Activated CD4-positive, alpha-beta T cell treated with anti-CD3 and anti-CD28 coated beads for 4 hours (primary cell): ENCODE measurements at places on chromosomes 4 and X.

DNA sequence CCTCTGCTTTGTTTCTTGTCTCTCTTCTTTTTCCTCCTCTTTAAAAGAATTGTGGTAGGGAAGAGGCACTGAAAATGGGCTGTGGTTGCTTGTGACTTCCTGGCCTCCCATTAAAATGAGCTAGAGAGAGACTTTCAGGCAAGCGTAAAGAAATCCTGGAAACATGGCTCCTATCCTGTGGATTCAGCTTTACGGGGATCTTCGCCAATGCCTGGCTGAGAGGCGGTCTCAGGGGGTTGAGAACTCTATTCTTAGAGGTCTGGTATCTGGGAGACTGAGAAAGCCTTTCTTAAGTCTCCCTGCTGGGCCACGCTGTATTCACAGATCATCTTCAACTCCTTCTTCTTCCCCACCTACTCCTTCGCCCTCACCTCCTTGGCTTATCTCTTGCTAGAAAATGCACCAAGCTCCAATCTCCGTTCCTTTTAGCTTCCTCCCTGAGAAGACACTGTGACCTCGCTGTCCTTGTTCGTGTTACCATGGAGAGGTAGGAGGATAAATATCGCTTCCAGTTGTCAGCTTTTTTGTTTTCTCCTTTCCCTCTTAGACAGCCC lies 542 bp upstream of the KLF8 start:
- no peak for DNase-seq

DNA sequence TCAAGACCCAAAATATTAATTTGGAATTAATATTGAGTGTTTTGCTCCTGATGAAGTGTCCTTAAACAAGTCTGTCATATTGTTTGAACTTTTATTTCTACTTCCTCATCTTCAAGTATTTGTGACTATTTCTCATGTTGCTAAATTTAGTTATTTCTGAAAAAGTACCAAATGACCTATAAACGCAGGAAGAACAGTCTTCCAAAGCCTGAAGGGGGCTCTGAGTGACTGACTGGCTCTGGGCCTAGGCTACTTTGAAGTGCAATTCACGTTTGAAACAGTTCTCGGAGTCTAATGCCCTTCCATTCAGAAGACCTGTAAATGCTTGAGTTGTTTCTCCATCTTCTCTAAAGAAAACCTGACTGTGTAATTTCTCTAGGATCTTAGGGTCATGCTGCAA lies 26.5 kb downstream of the GALNT7 start:
- no peak for DNase-seq

- no peak for DNase-seq
Observed at GRCh38 chrX:40867352-40867751, 132.0 kb upstream of the MED14 start.

DNA sequence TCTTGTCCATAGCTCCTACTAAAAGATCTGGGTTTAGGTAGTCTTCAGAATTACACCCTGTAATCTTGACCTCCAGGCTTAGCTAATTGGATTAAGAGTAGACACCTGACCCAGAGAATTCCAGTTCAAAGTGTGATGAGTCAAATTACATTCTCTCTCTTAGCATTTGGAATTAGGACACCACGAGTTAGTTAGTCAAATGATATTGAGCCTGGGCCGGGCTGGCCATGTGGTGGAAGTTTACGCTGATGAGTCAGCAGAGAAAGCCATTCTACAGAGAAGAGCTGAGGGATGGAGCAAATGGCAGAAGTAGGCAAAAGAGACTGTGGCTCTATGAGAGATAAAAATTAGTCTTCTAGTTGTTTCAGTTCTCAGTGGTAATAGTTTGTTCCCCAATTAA lies 31.1 kb downstream of the CEP44 start:
- DNase-seq, result no peak

- no peak for DNase-seq
Observed at GRCh38 chr4:176236946-176237345, 32.1 kb downstream of the ASB5 start.

DNA sequence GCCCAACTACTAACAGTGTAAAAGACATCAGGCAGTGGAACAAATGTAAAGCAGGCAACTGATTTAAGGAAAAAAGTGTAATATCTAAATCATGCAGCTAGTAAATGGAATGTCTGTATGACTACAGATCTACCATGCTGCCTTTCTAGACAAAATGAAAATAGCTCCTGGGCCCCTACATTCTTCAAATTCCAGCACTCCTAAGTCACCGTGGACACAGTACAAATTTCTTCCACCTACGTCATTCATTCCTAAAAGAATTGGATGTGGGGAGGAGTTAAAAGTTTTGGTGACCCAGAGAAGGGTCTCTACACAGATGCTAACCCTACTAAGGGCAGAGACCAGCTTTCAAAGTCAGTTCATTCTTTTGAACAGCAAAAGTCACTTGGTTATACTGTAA lies 137.2 kb upstream of the ARHGEF9 start:
- DNase-seq, result no peak

- DNase-seq, result no peak
Observed at GRCh38 chr4:139603576-139604410, 47.8 kb upstream of the SETD7 start.

- no peak for DNase-seq
Observed at GRCh38 chr4:101818362-101818761, 27.8 kb downstream of the BANK1 start.

DNA sequence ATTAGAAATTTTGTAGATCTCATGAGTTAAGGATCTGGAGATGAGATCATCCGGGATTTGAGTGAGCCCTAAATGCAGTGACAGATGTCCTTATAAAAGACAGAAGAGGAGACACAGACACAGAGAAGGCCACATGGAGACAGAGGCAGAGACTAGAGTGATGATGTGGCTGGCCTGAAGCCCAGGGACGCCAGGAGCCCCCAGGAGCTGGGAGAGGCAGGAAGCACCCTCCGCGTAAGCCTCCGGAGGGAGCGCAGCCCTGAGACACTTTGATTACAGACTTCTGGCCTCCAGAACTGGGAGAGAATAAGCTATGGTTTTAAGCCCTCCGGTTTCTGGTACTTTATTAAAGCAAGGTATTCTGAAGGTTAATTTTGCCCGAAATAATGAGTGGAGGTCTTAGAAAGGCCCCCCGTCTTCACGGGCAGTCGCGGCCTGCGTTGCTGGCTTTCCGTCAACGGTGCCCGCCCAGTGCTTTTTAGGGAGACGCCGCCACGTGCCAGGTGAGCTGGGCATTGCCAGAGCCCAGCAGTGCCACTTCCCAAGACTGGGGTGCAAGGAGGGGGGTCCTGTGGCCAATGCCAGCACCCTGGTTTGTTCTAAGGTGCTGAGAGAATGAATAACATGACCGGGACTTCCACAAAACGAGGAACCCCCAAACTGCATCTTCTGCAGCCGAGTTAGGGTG lies 8.1 kb downstream of the DHRSX start:
- no peak for DNase-seq

DNA sequence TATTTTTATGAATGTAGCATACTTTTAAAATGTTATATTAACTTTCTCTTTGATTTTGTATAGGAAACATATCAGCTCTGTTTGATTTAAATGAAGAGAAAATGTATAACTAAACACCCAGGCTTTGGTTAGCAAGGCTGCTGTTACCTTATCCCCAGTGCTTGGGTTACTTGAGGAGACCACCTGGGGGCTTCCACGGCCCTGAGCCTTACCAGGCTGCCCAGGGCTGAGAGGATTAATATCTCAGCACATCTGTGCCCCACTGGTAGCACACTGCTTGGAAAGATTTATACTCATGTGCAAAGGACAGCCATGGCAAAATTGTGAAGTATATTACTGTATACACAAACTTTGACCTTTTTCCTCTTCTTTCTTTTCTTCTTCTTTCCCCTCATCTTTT lies 752.9 kb downstream of the RAPGEF2 start:
- DNase-seq, result no peak

- no peak for DNase-seq
Observed at GRCh38 chr4:3385711-3386420, 55.9 kb upstream of the HGFAC start.

DNA sequence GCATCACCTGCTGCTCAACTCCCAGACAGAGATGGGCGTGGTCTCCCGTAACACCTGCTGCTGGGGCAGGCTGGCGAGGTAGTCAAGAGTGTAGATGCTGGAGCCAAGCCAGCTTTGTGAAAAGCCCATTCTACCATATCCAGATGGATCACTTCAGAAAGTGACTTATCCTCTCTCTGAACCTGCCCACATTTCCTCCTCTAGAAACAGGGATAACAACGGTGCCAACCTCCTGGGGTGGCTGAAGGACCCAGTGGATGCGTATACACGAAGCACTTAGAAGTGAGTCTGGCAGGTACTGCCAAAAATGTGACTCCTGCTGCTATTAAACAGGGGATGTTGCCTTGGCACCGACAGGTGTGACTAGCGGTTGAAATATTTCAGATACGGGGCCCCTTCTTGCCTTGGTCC lies 95.8 kb downstream of the SORBS2 start:
- no peak for DNase-seq

DNA sequence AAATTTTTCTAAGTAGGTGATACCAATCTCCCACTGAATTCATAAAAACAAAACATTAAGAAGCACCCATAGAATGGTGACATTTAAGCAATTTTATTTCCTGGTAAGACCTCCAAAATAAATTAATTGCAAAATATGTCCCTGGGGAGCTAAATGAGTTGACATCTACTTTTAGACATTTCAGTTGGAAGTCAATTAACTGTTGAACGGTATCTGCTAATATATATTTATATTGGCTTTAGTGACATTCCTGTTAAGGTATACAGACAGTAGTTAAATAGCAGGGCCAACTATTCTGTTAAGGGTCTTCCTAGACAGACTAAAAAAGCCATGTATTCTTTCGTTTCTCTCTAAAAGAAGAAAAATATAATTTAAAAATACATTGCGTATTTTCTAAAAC lies at the start of gene PRR27:
Gene PRR27, plus strand, starts transcription at position 301 of the 400 bp plus-strand sequence. CDS start 139 bp downstream, outside the sequence.
- no peak for DNase-seq

DNA sequence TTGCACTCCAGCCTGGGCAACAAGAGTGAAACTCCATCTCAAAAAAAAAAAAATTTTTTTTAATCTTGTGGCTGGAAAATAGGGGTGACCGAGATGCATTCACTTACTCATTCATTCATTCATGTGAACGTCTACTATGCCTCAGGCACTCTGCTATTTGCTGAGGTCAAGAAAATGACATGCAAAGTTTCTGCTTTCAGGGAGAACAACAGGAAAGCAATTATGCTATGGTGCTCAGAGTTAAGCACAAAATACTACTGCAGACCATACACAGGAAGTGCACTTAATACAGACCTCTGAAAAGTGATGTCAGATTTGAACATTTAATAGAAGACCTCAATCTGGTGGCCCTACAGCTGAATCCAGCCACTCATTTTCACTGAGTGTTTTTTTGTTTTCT lies 59.6 kb upstream of the DUSP21 start:
- DNase-seq, result no peak

- DNase-seq, result no peak
Observed at GRCh38 chr4:64305565-64306254, 103.5 kb downstream of the TECRL start.

DNA sequence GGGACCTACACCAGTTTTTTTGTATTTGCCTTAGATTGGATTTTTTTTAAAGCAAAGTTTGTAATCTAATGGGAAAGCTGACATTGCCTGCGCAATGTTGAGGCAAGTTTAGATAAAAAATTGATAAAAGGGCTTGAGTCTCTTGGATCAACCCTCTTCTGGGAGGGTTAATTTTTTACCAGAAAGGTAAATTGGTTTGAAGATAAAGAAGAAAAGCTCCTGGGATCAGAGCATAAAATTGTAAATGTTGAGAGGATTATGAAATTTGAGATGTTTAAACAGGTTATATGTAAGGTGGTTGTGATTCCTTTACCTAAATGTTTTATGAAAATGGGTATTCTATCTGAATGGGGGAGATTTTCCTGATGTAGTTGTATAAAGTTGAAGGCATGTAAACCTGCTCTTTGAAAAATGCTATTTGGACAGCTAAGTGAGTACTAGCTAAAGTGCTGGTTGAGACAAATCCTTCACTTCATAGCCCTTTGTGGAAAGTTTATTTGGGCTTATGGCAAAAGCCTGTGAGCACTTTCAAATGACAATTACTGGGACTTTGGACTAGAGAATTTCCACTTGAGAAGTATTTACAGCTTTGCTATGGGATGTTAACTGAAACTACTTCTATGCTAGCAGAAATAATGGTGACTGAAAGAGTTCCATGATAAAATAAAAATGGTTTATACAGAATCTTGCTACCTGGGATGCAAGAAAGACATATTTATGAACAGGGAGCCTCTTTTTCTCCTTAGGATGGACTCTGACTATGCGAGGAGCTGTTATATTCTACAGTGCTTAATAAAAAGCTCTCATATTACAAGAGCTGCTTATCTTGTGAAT lies 56.2 kb downstream of the UGT2B10 start:
- no peak for DNase-seq

DNA sequence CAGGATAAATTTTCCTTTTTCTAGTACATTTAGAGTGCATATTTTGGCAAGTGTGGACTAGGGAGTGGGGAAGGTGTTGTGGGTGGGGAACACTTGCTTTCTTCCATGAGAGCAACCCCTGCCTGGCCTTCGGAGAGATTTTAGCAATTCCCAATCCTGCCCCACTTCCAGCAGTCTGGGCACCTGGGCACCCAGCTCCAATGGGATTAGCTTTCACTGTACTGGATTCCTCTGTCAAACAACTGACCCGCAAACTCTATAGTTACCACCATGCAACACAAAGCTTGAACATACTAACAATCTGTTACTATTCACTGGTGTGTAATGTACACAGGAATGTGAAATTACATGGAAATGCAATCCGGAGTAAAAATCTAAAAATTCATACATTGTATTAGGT lies 50.3 kb downstream of the SH3RF1 start:
- DNase-seq, result no peak

GRCh38 chr4:85127653-85128052 lies 161.2 kb upstream of the WDFY3 start:
- no peak for DNase-seq

GRCh38 chrX:20472620-20473258 lies 206.0 kb upstream of the RPS6KA3 start:
- DNase-seq, result no peak

GRCh38 chr4:8905226-8905772 lies 33.7 kb upstream of the HMX1 start:
- no peak for DNase-seq

- DNase-seq, result no peak
Observed at GRCh38 chr4:145203410-145203809, 23.0 kb upstream of the OTUD4 start.

DNA sequence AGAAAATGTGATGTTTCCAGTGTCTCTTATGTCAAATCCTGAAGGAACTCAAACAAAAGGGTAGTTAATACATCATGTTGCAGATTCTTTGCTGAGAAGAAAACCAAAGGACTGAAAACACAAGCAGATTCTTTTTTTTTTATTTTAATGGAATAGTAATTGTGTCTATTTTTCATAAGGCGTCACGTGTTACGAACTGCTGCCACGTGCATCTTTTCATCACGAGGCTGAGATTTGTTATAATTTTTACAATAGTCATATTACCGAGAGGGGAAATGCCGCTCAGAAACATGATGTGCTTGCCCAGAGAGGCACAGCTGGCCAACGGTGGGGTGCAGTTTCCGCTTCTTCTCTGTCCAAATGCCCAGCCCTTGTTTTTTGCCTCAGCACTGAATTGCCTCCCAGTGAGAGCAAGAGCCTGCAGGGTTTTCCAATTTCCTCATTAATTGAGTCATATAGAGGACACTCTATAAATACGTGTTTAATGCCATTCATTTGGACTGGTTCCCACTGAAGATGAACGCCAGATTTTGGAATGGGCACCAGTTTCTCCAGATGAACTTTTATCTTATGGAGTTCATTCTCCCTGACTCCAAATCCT lies 225.3 kb downstream of the STK32B start:
- DNase-seq, result no peak
